ENCODE measurements at places on chromosomes 4 and X.

GRCh38 chr4:53997898-53998297 lies 66.5 kb downstream of the CHIC2 start:
- DNase-seq = no peak

GRCh38 chr4:169440446-169440845 lies 169.7 kb upstream of the SH3RF1 start:
- DNase-seq = no peak

DNA sequence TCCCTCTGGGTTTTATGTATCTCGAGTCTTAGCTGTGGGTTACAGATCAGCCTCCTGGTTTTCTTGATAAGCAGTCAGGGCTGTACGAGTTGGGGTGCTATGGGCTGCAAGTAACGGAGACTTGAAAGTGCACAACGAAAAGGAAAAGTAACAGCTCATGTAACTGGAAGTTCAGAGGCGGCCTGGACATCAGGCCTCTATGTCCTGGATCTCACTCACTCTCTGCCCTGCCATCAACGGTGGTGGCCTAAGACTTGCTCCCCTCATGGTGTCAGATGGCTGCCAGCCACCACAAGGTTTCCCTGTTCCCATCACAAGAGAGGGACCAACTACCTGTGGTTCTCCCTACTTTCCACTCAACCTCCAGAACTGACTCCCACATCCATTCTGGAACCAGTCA lies 4.8 kb downstream of the PPP2R2C start:
- no peak for DNase-seq

DNA sequence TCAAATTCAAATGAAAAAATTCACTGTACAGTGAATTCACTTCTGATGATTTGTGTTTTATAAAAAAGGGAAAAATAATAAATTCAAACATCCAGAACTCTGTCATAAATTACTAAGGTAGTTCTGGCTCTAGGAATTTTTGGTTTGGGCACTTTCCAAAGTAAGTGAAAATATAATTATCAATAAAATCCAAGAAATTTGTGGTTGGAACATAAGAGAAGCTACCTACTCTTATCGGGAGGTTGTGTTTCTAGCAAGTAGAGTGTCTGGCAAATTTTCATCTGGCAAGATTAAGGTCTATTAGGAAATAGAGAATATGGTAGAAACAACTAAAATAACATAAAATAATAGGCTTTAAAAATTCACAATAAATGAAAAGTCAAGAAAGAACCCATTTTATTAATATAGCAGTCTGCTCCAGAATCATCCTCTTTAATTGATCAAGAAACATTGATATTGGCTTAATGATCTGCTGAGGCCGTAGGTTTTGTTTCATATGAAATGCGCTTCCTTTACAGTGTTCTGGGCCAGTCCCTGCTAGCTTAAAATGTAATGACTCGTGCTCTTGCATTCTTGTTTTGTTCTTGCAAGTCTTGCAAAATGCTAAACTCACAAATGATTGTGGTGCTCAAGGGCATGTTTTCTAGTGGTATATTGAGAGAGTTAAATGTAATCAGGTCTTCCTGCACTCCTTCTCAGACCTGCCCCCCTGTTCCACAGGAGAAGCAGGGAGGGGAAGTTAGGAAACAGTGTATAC lies 331.4 kb downstream of the RAPGEF2 start:
- no peak for DNase-seq
